GM23248 (cell line): ENCODE measurements at places on chromosomes 12 and 14. TPM values are rescaled to one million over a fixed set of nuclear protein-coding genes. Genes with fewer than 3 reads are reported as not detected.

The TBX5 gene
- total RNA-seq, result 23.9 and 30.0 TPM in 2 replicates

The CLEC7A gene
- total RNA-seq, result not detected in 2 replicates

- no peak for DNase-seq
- H3K4me3 ChIP-seq, result no peak overlapping the region
- no peaks in the 10 kb centered on the region for H3K36me3 ChIP-seq
- peaks cover 4% of the 10 kb centered on the region for H3K27me3 ChIP-seq
- no peak overlapping the region for H3K27ac ChIP-seq
Observed at GRCh38 chr12:4424422-4424821, 21.2 kb downstream of the FGF6 start.

- H3K27me3 ChIP-seq, result no peaks in the 10 kb centered on the region
- H3K27ac ChIP-seq, result peak overlapping the region; percentile 49
- no peaks in the 10 kb centered on the region for H3K36me3 ChIP-seq
- peaks cover 52% of the 10 kb centered on the region for H3K4me1 ChIP-seq
Observed at GRCh38 chr12:51951843-51952722, 584 bp downstream of the ACVR1B start.

DNA sequence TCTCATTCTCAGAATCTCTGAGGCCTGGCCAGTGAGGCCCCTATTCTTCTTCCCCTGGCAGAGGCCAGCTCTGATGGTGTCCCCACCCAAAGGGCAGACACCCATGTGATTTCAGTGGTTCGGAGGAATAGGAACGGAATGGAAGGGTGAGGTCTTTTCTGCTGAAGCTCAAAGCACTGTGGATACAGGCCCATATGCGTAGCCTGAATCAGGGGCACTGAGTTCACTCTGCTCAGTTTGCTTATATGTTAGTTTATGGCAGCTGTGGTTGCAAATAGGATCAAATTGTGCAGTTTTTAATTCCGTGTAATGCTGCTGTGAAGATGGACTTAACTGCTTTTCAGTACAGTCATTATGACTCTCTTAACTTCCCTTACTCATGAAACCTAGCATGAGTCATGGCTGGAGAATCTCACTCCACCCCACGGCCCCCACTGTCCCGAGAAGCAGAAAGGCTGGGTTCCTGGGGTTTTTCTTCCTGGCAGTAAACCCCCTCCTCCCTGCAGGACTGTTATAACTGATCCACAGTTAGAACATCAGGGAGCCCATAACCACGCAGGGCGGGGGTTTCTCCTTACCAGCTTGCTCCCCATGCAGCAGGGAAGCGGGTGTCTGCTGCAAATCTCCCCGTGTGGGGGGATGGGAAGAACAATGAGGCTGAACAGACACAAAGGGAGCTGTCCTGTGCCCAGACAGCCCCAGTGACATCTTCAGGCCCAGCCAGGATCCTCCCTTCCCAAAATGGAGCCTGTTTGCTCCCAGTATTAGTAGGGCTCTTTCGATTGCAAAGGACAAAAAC lies 122.7 kb downstream of the SLC38A6 start:
- H3K27ac ChIP-seq, result peak overlapping the region; percentile 95
- H3K36me3 ChIP-seq, result no peaks in the 10 kb centered on the region
- peaks cover 56% of the 10 kb centered on the region for H3K4me1 ChIP-seq
- peak overlapping the region; percentile 21; the same call in 1 of the 2 replicates for H3K4me3 ChIP-seq
- H3K27me3 ChIP-seq, result no peaks in the 10 kb centered on the region

- no peak overlapping the region for H3K4me3 ChIP-seq
- H3K36me3 ChIP-seq, result no peaks in the 10 kb centered on the region
- no peak overlapping the region for H3K27ac ChIP-seq
- DNase-seq, result no peak
- no peaks in the 10 kb centered on the region for H3K27me3 ChIP-seq
Observed at GRCh38 chr12:39628836-39629235, 9.2 kb upstream of the ABCD2 start.

GRCh38 chr14:92308716-92309115 lies 14.2 kb upstream of the SLC24A4 start:
- no peaks in the 10 kb centered on the region for H3K4me1 ChIP-seq
- H3K36me3 ChIP-seq, result no peaks in the 10 kb centered on the region
- H3K27ac ChIP-seq, result no peak overlapping the region
- peaks cover 45% of the 10 kb centered on the region for H3K27me3 ChIP-seq

DNA sequence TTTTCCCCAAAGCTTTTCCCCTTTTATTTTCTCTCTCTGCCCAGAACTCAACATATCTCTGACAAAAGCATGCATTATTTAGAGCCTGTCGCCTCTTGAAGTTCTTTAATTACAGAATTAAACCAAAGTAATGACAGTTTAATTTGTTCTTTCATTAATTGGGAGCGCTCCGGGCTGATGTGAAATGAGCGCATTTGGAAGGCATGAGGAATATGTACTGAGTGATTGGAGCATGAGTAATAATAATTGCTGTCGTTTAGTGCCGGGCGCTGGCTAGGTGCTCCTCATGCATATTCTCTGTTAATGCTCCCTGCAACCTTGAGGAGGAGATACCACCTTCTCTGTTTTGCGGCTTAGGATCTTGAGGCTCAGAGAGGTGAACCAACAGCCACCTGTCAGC lies 120.5 kb downstream of the SLC25A47 start:
- DNase-seq, result peak; percentile 86
- H3K4me3 ChIP-seq, result no peak overlapping the region
- no peaks in the 10 kb centered on the region for H3K36me3 ChIP-seq
- H3K27me3 ChIP-seq, result no peaks in the 10 kb centered on the region

DNA sequence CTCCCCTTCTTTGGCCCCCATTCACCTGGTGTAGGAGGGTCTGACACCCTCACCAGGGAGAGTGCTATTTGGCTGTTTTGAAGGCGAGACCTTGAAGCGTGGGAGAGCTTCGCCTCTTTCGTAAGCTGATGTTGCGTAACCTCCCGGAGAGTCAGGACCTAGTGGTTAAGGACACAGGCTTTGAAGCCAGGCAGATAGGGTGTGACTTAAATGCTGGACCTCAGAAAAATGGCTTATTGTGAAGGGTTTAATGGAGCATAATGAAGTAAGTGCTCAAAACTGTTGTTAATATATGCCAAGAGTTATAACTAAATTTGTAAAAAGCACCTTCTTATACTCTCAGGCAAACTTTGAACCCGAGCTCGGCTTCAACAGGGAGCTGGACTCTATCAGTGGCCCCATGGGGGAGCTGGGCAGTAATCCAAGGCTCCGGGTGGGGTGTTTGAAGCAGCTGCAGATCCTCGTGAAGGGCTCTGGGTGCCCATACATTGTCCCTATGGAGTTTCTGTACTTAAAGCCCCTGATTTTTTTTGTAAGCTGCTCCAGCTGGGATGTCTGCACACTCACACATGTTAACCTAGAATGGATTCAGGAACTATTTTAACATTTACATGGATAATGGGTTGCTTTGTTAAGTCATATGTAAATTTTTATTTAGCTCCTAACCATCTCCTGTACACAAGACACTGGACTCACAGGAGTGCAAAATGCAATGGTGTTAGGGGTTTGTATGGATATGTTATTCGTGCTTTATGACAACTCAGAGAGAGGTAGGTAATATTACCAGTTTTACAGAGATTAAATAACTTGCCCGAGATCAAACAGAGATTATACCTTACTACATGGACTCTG lies 26.0 kb downstream of the PPFIBP1 start:
- peak overlapping the region; percentile 65 for H3K4me3 ChIP-seq
- peak; percentile 98 for DNase-seq
- H3K27me3 ChIP-seq, result no peaks in the 10 kb centered on the region
- peak overlapping the region; percentile 99 for H3K27ac ChIP-seq
- H3K36me3 ChIP-seq, result no peaks in the 10 kb centered on the region

DNA sequence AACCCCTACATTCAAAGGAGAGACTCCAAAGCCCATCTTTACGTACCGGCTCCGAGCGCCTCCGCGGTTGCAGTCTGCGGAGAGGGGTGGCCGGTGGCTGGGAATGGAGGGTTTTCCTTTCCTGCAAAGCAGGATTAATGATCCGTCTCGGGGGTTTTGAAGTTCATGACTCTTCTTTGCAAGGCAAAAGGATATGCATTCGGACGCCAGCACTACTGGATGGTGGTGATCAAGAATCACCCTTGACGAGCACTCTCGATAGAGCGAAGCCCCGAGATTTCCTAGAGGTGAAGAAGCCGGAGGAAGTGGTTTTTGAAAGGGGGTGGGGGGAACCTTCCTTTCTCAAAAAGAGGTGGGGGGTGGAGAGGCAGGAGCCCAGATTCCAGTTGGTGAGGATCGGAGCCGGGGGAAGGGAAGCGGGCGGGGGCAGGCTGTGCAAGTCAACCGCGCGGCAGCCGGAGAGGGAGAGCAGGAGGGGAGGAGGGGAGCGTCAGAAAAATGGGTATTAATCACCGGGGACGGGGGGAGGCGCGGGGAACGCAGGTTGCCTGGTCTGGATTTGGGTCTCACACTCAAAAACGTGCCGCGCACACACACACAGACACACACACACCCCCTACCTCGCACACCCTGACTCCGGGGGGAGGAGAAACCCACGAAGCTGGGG lies at the start of gene GRIN2B:
Gene GRIN2B, minus strand, starts transcription at position 307 of the 667 bp plus-strand sequence. CDS start 115,394 bp downstream, outside the sequence.
- DNase-seq, result no peak
- no peak within 1 kb of the TSS for H3K4me3 ChIP-seq
- H3K27me3 ChIP-seq, result peaks cover 35% of the 10 kb centered on the region
- H3K4me1 ChIP-seq, result no peaks in the 10 kb centered on the region
- H3K36me3 ChIP-seq, result no peaks in the 10 kb centered on the region
- H3K27ac ChIP-seq, result no peak within 1 kb of the TSS

- no peaks in the 10 kb centered on the region for H3K36me3 ChIP-seq
- no peaks in the 10 kb centered on the region for H3K4me1 ChIP-seq
- no peak overlapping the region for H3K27ac ChIP-seq
- no peaks in the 10 kb centered on the region for H3K27me3 ChIP-seq
- no peak overlapping the region for H3K4me3 ChIP-seq
Observed at GRCh38 chr14:76073717-76074116, 78.0 kb upstream of the GPATCH2L start.
